ENCODE measurements at places on chromosomes 5 and 9. TPM values are rescaled to one million over a fixed set of nuclear protein-coding genes. Genes with fewer than 3 reads are reported as not detected.

PCDHGB3 gene
- 0.50 TPM for total RNA-seq

NTRK2 gene
- total RNA-seq, result under 0.01 TPM

CKS2 gene
- total RNA-seq, result 387 TPM

CCL27 gene
- not detected for total RNA-seq

CAVIN4 gene
- total RNA-seq, result 0.17 TPM

HMCN2 gene
- total RNA-seq, result not detected

POLR1E gene
- 49.6 TPM for total RNA-seq

LCN15 gene
- total RNA-seq, result not detected

CARD9 gene
- total RNA-seq, result 1.9 TPM

MAST4 gene
- total RNA-seq, result 4.7 TPM

SOHLH1 gene
- not detected for total RNA-seq

C7 gene
- 3.0 TPM for total RNA-seq

MELK gene
- 45.6 TPM for total RNA-seq

FST gene
- 84.3 TPM for total RNA-seq

RASGEF1C gene
- total RNA-seq, result not detected

CCDC152 gene
- 4.0 TPM for total RNA-seq

PTPRD gene
- 1.3 TPM for total RNA-seq

SPINK4 gene
- total RNA-seq, result not detected

PPIC gene
- 16.8 TPM for total RNA-seq

BTNL3 gene
- total RNA-seq, result not detected

NOL8 gene
- 18.7 TPM for total RNA-seq

CDC20B gene
- not detected for total RNA-seq

PCDHB16 gene
- under 0.01 TPM for total RNA-seq

DMRT3 gene
- total RNA-seq, result not detected

CAPSL gene
- 1.3 TPM for total RNA-seq

OR1B1 gene
- not detected for total RNA-seq

GABRA1 gene
- total RNA-seq, result not detected

DHX29 gene
- total RNA-seq, result 25.4 TPM

FBXL7 gene
- 6.8 TPM for total RNA-seq

IGIP gene
- total RNA-seq, result 0.45 TPM

HTR4 gene
- total RNA-seq, result not detected

ECM2 gene
- 0.50 TPM for total RNA-seq

OLFM1 gene
- total RNA-seq, result 0.17 TPM

ADRB2 gene
- 1.9 TPM for total RNA-seq

GCNT4 gene
- total RNA-seq, result 0.34 TPM

PTGS1 gene
- total RNA-seq, result 55.0 TPM

SAP30L gene
- 9.1 TPM for total RNA-seq

NEUROG1 gene
- not detected for total RNA-seq

CDHR2 gene
- not detected for total RNA-seq

ANXA2R gene
- 1.6 TPM for total RNA-seq

OLFML2A gene
- total RNA-seq, result 4.9 TPM

TYRP1 gene
- not detected for total RNA-seq

F12 gene
- 0.74 TPM for total RNA-seq

NR5A1 gene
- total RNA-seq, result not detected

SPOCK1 gene
- 1.2 TPM for total RNA-seq

PCDHB3 gene
- 0.15 TPM for total RNA-seq

RNF180 gene
- total RNA-seq, result 1.2 TPM

CORO2A gene
- total RNA-seq, result 2.1 TPM
